Non-pigmented ciliary epithelial cell (primary cell): ENCODE measurements at places on chromosomes 4 and X.

DNA sequence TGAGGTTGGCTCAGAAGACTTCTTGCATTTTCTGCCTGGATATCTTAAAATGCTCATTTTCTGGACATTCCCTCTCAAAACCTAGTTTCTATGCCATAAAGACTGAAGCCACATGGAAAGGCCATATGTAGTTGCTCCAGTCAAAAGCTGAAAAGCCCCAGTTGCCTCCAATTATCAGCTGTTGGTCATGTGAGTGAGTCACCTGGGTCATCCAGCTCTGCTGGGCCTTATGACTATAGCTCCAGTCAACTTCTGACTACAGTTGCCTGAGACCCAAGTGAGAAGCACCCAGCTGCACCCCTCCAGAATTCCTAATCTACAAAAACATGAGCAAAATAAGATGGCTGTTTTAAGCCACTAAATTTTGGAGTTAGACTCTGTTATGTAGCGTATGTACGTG, 41.9 kb downstream of the HELQ start:
- DNase-seq = no peak

GRCh38 chr4:1973661-1974060, 35.1 kb downstream of the NELFA start:
- DNase-seq = no peak

GRCh38 chr4:123092586-123092985, 170.2 kb upstream of the NUDT6 start:
- DNase-seq = no peak

DNA sequence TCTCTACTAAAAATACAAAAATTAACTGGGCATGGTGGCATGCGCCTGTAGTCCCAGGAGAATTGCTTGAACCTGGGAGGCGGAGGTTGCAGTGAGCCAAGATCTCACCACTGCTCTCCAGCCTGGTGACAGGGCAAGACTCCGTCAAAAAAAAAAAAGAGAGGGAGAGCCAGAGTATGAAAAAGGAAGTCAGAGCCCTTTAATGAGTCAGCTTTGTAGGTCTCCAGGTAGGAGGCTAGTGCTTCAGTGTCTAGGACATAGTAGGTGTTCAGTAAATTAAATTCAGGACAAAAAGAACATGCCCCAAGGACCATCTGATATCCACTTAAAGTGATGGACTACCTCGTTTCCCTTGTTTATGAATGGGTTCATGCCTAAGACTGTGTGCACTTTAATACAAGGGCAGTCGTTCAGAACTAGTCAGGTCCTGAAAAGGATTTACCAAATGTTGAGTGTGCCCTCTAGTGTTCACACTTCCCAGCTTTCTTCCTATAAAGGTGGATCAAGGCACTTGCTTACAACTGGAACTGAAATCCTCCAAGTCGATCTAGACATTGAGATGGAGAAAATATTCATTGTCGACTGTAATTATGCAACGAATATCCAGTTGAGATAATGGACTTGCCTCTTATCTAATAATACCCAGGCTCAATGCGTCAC, 29.0 kb downstream of the F9 start:
- DNase-seq = no peak
